CD4-positive, alpha-beta T cell (primary cell): ENCODE measurements at places on chromosomes 6 and 20. TPM values are rescaled to one million over a fixed set of nuclear protein-coding genes. Genes with fewer than 3 reads are reported as not detected.

- no peak for DNase-seq
Observed at GRCh38 chr6:107977283-107977682, 19.3 kb upstream of the SEC63 start.

DNA sequence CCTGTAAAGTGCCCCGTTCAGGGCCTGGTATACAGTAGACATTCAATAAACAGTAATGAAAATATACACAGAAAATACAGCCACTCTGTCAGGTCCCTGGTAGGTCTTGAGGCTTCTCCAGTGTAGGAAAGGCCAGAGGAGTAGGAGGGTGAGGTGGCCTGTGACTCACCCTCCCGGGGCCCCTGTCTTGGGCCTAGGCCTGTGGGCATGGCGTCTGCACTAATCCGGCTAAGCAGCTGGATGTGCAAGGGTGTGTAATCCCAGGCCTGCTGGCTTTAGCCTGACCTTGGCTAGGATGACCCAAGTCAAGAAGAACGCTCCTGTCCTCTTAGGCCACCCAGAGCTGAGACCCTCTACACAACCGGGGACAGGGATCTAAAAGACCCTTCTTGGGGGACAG lies 84.9 kb downstream of the KCNB1 start:
- DNase-seq, result no peak

- no peak for DNase-seq
Observed at GRCh38 chr6:89818977-89819335, 638 bp downstream of the MDN1 start.

DNA sequence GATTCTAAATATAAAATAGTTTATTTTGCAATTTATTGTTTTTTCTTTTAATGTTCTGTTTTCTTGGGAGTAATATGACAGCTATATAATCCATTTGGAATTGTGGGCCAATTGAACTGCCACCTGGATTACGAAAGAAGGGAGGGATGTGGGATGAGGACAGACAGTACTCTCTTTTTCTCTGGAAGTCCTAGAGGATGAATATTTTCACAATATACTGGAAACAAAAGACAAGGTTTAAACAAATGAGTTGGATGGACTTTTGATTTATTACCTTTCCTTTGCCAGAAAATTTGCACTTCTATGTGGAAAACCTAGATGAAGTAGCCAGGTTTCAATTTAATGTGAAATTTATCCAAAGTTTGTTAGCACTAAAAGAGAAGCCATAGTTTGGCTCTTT lies 325.5 kb upstream of the IMPG1 start:
- no peak for DNase-seq

GRCh38 chr6:53771785-53772624 lies 22.8 kb upstream of the LRRC1 start:
- no peak for DNase-seq

- DNase-seq, result no peak
Observed at GRCh38 chr6:70709826-70710225, 42.1 kb downstream of the SMAP1 start.

DNA sequence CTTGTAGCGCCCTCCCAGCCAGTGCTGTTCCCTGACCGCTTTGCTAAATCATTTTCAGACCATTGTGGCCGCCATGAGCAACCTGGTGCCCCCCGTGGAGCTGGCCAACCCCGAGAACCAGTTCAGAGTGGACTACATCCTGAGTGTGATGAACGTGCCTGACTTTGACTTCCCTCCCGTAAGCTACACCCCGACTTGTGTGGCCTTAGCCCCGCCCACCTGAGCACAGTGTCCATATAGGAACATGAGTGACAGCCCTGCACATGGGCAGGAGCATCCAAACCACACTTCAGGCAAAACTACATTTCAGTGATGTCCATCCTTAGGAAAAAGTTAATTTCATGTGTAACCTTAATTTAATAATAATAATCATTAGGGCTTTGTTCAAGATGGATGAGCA lies 51.1 kb downstream of the GNAS start:
- DNase-seq, result no peak

GRCh38 chr6:94955156-94955555 lies 622.2 kb upstream of the MANEA start:
- DNase-seq, result no peak

DNA sequence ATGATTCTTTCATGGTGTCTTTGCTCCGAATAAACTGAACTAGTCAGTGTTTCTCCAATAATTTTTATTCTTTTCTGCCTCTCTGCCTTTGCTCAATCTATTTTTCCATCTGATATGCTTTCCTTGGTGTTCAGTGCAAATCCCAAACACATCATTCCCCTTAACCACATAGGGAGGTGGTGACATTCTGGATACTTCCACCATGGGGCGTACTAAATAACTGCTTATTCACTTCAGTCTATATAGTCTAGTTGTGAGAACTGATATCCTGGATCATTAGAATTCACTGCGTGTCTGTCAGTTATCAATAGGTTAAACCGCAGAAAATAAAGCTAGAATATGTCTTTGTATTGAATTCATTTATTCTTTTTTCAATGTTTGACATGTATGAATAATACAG lies 83.1 kb downstream of the KCNQ5 start:
- DNase-seq, result no peak

DNA sequence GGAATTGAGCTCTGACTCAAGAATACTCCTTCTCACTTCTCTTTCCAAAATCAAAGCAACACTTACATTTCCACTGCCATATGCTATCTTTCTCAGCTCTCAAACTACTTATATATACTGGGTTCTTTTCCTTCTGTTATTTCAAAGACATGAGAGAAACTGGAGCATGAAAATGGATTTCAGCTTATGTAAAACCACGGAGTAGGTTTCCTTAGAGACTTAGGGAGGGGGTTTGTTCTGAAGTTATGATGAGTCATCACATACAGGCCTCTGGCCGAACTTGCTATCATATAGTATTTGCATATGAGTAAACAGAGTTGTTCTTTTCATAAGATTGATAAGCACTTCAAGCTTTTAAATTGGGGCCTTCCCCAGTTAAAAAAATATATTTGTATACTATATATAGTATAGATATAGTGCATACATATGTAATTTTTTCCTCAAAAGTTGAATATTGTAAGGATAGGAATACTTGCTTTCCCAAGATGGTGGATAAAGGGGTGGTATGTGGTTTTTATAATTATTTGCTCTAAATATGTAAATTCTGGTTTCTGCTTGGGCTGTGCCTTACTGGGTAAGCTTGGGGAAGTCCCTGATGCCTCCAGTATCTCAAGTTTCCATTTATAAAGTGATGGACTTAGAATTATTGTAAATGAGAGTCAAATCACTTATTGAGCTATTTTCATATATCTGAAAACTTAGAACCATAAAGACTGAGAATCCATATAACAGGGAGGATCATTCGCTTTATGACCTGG lies 273.9 kb downstream of the RFPL4B start:
- DNase-seq, result no peak

DNA sequence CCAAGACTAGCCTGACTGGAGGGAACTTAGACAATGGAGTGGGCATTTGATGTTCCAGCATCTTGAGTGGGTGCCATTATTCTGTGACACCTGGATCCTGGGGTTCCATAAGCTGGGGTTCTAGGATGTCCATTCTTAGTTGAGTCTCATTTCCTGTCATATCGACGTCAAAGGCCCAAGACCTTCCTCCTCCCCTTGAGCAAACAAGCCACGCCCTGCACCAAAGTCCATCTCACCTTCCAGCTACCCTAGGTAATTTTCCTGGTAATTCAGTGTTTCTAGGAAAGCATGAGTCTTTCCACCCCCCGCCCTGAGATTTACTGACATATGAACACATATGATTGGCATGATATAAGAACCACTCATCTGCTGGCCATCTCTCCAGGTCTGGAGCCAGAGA lies at the start of gene TRIM40:
TSS of gene TRIM40 (plus strand) at position 384 of the 400 bp plus-strand sequence. CDS start 897 bp downstream, outside the sequence.
- no peak for DNase-seq

- DNase-seq, result no peak
Observed at GRCh38 chr20:36384022-36384619, 78.0 kb downstream of the DLGAP4 start.

Gene REV3L
- total RNA-seq, result 17.0 TPM

Gene SLC17A3
- 0.50 TPM for total RNA-seq

Gene MPIG6B
- 0.11 TPM for total RNA-seq

Gene ENPP1
- total RNA-seq, result 0.08 TPM

Gene SNAP25
- not detected for total RNA-seq

Gene SPACA1
- not detected for total RNA-seq

Gene OVOL2
- total RNA-seq, result not detected

Gene ME1
- not detected for total RNA-seq
